T-helper 17 cell (primary cell): ENCODE measurements at places on chromosomes 2 and 18. TPM values are rescaled to one million over a fixed set of nuclear protein-coding genes. Genes with fewer than 3 reads are reported as not detected.

OTOF gene
- 0.87 TPM for total RNA-seq

ZNF892 gene
- total RNA-seq: 2.4 TPM

SCN3A gene
- not detected for total RNA-seq

HOXD4 gene
- total RNA-seq: not detected

GPAT2 gene
- 1.2 TPM for total RNA-seq

BOLL gene
- not detected for total RNA-seq

AQP12B gene
- total RNA-seq: not detected

DNAH7 gene
- not detected for total RNA-seq

ANKRD29 gene
- 0.26 TPM for total RNA-seq

SPDYA gene
- 18.7 TPM for total RNA-seq

IL36B gene
- not detected for total RNA-seq

GRCh38 chr2:73037947-73038585 lies 33.4 kb downstream of the SFXN5 start:
- no peak for DNase-seq

DNA sequence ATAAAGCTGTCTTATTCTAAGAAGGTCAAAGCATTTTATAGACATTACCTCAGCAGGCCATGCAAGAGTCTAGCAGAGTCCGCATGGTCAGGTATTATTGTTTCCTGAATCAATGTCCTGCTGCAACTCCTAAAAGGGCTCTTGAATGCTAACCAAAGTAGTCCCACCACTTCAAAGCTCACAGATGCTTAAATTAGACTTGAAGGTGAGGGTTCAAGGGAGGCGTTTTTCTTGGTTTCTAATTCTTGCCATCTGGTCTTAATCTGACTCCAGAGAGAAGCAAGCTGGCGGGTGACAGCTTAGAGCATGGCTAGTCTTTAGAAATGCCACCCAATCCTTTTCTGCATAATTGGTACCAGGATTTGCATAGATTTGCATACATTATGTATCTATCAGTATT lies 226.3 kb downstream of the MREG start:
- DNase-seq: no peak

DNA sequence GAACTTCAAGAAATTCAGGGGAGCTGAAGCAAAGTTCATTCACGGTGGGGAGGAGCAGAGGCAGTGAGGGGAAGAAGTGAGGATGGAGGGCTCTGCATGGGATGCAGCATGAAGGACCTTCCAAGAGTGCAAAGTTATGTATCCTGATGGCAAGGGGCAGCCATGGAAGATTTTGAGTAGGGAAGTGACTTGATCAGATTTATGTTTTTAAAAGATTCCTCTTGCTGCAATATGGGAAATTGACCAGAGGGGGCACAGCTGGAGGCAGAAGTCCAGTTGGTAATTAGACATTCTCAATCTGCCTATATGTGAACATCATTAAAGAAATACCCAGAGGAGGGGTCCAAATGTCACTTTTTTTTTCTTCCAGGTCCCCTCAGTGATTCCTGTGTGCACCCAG lies 21.5 kb upstream of the ANXA4 start:
- no peak for DNase-seq

DNA sequence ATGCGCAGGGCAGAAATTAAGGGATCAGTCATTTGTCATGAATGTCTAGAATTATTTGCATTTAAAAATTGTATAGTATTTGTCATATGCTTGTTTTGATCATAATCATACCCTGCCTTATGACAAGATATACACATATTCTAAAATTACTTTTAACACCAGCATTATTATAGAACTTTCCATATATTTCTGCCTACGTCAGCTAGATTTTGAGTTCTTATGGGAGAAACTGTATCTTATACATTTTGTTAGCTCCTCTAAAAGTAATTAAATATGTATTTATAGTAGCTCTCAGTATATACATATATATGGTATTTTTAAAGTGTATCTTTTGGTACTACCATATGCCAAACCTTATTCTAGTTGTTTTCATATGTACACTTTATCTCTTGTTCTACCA lies 441.9 kb downstream of the CPS1 start:
- DNase-seq: no peak

DNA sequence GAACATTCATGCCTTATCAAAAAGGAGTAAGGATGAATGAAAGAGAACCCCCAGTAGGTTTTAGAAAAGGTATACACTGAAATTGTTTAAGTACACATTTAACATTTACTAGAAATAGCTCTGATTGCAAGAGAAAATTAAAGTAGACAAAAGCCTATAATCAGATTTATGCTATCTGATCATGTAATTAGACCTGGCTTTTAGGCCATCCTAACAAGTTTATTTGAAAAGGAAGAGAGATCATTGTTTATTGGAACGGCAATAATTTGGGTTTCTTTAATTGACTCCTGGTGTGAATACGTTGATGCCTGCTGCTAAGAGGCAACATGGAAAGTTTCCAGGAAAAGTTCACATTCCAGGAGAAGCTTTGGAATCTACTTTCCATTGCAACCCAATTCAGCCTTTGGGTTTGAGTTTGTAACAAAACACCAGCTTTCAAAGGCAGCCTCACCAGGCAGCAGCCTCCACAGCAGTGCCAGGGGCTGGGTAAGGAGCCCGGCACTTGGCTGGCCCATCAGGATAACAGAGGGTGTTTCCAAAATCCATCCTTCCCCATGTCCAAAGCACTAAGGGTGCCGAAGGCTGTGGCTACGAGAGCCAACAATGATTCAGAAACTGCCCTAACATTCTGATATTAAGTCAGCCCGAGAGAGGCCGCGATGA lies 18.0 kb downstream of the FZD7 start:
- DNase-seq: no peak

DNA sequence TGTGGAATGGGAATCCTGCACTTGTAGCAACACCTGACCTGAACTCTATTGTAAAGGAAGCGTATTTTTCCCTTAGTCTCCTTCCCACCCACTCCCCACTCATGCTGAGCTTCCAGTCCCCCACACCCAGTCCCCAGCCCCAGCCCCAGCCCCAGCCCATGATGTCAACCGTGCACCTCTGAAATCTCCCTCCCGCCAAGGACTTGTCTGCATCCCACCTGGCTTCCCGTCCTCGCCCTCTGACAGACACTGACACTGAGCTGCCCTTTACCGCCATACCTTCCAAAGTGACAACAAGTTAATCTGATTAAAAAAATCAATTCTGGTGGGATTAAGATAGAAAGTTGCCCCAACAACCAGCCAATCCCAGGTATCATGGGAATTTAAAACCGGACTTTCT lies 213.6 kb upstream of the CELF4 start:
- DNase-seq: no peak

DNA sequence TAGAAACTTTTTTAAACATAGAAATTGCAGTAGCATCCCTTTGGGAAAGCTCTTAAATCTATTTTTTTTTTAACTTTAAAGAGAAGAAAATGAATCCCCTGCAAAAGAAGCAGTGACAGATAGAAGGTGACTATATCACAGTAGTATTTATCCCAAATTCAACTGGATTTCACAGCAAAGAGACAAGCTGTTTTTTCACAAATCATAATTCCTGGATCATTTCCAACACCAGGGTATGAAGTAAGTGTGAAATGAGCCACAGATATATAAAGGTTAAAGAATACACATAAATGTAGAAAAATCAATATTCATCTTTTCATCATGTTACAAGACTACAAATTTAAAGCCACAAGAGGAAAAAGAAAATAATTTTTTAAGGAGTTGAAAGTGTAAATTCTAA lies 1404.9 kb upstream of the NXPH2 start:
- no peak for DNase-seq

- no peak for DNase-seq
Observed at GRCh38 chr18:24766376-24766775, 305.9 kb downstream of the HRH4 start.

- DNase-seq: no peak
Observed at GRCh38 chr2:198499539-198499938, 695.1 kb downstream of the PLCL1 start.

DNA sequence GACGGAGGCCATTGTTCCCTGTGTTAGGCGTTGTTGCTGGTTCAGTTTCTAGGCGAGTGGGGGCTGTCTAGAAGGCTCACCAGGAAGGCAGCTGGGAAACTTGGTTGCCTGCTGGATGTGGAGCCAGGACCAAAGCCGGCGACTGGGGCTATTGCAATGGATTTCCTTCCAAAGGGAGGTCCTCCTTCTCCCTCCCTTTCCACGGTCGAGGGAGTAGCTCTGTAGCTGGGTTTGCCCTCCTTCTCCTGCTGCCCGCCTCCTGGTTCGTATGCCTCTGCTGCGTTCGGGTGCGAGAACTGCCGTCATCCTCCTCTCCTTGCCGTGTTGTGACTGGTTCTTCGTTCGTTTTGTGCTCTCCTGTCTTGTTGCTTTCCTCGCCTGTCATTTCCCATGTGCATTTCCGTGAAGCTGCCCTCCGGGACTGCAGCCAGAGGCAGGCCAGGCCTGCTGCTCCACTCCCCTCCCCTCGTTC lies 203.4 kb downstream of the NEDD4L start:
- DNase-seq: no peak

DNA sequence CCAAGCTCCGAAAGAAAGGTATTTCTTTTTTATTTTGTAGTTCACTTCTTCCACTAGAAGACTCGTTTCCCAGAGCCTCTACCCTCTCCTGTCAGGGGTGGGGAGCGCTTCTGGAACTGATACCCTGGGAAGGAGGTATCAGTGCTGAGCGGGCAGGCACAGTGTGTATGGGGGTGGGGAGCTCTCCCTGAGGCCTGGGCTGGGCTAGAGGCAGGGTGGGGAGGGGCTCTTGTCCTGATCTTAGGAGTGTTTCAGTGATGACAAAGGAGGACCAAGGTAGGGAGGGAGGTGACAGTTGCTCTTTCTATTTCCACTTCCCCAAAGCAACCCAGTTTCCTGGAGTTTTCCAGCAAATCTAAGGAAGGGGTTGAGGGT lies 65.4 kb downstream of the ARHGAP25 start:
- no peak for DNase-seq

DNA sequence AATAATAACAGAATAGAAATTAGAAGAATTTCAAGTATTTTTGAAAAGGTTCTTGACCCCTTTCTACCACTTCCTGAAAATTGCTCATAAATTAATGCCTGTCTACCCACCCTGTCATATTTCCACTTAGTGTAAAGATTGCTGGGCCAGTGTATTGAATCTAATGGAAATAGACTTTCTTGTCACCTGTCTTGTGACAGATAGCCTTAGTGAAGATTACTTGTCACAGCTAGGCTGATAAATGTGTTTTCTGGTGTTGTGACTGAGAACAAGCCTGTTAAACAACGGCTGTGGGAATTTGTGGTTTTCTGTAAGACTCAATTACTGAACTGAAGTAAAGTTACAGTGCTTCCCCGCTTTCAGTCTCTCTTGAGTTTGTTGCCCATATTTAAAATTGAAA lies 37.0 kb downstream of the PIK3C3 start:
- DNase-seq: no peak

- DNase-seq: no peak
Observed at GRCh38 chr2:196113061-196113974, 44.7 kb upstream of the DNAH7 start.

DNA sequence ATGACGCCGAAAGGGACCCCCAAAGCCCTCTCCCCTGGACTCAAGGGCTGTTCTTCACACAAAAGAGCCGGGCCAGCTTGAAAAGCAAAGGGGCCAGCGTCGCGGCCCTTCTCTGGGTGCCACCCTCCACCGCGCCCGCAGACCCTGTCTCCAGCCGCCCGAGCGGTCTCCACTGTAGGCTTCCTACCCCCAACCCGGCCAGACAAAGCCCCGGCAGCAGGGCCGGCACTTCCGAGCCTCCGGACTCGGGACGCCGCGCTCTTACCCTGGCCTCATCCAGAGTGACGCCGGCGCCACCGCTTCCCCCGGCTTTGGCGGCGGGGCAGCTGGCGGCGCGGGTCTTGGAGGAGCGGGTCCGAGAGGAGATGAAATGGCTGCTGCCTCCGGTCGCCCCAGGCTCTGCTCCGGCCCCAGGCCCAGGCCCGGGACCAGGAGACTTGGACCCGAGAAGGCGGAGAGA lies 603 bp downstream of the ATAD2B start:
- peak; percentile 21 for DNase-seq

GRCh38 chr2:158104903-158105302 lies 3.2 kb downstream of the UPP2 start:
- no peak for DNase-seq

- no peak for DNase-seq
Observed at GRCh38 chr2:186949726-186950256, 100.8 kb upstream of the ZSWIM2 start.

DNA sequence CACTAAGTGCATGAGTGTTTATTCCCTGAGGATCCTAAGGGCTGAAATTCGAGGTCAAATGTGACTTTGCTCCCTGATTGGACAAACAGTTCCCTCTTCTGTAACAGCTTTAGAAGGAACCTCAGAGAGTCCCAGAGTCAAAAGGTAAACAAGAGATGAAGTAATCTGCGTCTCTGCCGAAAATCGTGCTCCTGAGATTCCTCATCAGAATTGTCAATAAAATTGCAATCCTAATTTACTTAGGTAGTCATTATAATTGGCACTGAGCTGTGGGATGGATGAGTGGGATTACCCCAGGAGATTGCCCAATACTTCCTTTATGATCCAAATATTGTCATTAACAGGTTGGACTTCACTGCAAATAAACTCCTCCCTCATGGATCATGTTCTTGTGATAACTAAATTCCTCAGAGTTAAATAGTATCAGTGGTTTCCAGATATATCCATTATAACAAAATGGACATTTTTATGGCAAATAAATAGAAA lies 907 bp upstream of the SUCLG1 start:
- DNase-seq: no peak

GRCh38 chr2:139217641-139218040 lies 437.5 kb upstream of the NXPH2 start:
- no peak for DNase-seq

GRCh38 chr2:216341121-216341520 lies 31.2 kb downstream of the MARCHF4 start:
- DNase-seq: no peak

DNA sequence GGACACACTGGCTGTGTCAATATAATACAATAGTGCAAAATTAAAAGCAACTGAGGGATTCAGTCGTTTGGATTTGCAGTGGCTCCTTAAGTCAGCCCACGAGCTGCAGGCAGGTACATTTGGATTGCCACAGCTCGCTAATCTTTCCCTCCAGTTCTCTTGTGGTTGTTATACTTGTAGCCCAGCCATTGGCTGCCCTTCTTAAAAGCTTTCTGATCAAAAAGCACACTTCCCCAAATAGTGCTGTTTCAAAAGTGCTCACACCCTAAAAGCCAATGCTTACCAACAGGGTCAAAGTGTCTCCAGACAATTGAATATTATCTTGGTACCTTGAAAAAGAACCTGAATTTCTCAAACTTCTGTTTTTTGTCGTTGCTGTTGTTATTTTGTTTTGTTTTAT lies 404.7 kb upstream of the FAM98A start:
- no peak for DNase-seq

DNA sequence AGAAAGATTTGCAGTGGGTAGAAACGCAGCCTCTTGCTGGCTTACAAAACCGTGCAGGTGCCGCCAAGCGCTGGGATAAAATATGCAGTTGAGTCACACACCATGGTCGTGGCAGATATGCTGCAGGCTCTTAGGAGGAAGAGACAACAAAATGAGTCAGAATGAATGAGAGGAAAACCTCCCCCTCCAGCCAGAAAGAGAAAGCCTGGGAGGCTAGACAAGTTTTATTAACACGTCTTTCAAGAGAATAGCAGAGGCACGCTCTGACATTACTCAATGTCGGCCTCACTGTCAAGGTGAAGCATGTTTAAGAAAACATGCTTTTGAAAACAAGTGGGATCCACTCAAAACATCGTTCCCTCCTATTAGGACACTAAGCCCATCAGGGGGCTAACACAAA lies 37.1 kb upstream of the ZCCHC2 start:
- DNase-seq: no peak

GRCh38 chr2:238167761-238168160 lies 9.0 kb downstream of the ERFE start:
- DNase-seq: no peak
